NCI-H1694 treated with DMSO at 0.1 percent for 48 hours (cell line): ENCODE measurements at places on chromosomes 2 and 18.
A peak's percentile ranks its signal among the peaks of the same experiment; 100 is the strongest.

DNA sequence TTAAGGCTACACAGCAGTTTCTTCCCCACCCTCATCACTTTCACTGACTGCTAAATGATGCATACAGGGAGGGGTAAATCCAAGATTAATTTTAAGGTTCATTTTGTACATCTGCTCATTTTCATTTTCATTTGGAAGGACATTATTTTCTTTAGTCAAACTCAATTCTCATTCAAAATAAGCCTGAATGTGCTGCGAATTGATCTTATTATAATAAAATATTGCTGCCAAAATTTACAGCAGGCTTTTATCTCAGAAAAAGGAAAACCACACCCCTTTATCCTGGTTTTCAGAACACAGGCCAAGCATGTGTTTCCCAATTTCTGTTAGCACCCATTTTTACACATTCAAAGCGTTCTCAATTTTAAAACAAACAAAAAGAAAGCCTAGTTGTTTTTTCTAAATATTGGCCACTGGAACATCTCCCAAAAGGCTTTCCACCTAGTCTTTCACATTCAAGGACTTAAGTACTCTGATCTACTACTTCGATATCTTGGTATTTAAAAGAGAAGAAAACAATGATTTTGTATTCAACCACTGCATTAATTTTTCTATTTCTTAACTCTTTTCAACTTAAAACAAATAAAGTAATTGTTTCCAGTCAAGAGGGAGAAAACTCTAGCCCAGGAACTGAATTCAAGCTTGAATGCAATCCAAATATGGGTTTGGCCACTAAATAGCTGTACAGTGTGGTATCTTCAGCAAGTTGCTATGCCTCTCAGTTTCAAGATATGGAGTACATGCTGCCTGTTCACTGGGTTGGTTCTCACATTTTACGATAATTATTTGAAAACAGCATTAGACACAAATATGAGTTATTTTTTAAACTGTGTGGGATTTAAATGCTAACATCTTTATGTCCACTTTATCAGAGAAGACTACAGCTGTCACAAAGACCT, 52.5 kb downstream of the CDH2 start:
- no peak for DNase-seq

DNA sequence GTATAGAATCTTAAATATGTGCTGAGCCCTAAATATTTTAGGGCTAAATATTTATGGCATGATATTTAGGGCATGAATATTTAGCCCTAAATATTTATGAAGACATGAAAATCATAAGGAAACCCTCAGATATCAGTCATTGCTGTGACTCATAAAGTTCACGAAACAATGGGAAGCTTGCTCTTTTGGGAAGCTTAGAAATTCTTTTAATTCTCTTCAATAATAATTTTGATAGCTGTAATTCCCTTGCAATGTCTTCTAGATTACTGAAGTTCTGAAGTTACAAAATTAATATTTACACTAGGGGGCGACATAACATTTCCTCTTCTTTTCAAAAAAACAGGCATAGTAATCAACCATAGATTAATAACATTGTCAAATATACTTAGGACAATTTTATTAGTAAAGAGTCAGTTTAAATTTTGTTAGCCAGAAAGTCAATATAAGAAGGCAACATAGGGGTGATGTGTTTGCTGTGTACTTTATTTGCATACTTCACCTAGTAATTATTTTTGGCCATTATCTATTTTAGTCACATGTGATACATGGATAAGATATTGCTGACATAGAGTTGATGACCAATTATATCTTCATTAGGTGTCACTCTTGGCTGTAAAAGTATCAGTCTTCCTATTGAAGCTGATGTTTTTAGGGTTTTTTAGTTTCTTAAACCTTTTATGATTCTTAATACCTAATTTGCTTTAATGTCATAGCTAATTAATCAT, 13.2 kb downstream of the ZNF804A start:
- DNase-seq, result peak; percentile 42

DNA sequence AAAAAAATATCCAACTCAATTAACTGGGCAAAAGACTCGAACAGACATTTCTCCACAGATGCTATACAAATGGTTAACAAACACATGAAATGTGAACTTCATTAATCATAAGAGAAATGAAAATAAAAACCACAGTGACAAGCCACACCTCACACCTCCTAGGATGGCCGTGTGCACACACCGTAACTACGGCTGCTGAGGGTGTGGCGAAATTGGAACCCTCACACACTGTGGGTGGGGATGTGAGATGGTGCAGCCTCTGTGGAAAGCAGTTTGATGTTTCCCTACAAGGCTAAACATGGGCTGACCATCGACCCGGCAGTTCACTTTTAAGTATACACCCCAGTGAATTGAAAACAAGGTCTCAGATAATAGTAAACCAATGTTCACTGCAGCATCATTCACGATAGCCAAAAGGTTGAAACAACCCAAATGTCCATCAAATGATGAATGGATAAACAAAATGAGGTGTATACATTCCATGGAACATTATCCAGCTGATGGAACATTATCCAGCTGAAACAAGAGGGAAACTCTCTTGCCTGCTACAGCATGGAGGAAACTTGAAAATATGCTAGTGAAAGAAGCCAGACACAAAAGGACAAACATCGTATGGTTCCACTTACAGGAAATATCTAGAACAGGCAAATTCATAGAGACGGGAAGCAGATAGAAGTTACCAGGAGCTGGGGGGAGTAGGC, 32.2 kb downstream of the ZAP70 start:
- no peak for DNase-seq

- peak; percentile 99 for DNase-seq
These were observed 93.6 kb downstream of the FTCDNL1 start for GRCh38 chr2:199757233-199757870.

GRCh38 chr2:150812664-150813367, 325.3 kb upstream of the RND3 start:
- DNase-seq, result no peak

DNA sequence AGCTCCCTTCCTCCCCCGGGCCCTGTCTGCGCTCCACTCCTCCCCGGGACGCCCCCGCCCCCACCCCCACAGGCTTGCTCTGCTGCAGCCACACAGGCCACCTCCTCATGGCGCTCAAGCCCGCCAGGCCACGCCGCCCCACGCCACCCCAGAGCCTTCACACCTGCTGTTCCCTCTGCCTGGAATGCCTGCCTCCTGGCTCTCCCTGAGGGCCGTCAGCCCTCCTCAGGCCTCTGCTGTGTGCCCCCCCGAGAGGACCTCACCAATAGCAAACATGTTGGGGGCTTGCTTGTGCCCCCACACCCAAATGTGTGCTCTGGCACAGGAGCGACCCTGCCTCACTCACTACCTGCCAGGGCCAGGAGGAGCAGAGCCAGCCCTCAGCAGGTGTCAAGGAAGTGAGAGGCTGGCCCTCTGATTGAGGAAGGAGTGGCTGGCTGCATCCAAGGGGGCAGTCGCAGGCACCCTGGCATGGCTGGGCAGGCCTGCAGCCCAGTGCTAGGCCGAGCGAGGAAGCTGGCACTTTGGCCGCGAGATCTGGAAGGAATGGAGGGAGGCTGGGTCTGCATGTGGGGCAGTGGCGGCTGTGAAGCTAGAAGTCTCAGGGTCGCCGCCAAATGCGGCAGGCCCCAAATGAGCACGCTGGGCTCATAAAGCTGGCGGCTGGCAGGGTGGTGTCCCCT, 86.5 kb downstream of the INHBB start:
- DNase-seq, result no peak

DNA sequence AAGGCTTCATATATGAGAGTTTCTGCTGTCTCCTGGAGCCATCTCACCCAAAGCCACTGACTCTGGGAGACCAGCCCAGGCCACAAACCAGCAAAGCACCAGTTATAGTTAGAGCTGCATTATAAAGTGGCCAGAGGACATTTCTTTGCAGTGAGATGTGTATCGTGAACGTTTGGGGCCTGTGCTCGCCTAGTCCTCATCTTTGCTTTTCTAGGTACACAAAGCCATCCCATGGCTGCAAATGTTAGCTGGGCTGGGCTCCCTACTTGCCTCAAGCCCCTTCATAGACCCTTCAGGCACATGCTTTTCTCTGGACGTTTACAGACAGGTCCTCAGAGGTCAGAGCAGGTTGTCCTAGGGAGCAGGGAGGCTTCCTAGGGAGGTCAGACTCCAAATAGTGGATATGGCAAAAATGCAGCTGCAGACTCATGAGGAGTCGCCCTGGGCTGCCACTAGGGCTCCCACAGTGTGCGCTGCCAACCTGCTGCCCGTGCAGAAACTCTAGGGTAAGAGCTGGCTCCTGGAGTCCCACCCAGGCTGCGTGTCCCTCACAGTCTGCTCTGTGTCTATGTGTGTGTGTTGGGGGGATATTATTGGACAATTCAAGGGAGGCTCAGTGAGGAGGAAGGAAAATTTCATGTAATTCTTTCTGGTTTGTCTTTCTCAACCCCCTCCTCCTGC, 141.0 kb downstream of the RPIA start:
- no peak for DNase-seq
